Hematopoietic multipotent progenitor cell treated with erythropoietin and hydrocortisone succinate and interleukin-3 and kit ligand, for 4 days (in vitro differentiated cells): ENCODE measurements at places on chromosomes 7 and 10.
A peak's percentile ranks its signal among the peaks of the same experiment; 100 is the strongest.

- no peak for DNase-seq
These were observed 144.5 kb upstream of the POT1 start for GRCh38 chr7:125074141-125074540.

- peak; percentile 27 for DNase-seq
These were observed 94.3 kb upstream of the ADO start for GRCh38 chr10:62710182-62710581.

DNA sequence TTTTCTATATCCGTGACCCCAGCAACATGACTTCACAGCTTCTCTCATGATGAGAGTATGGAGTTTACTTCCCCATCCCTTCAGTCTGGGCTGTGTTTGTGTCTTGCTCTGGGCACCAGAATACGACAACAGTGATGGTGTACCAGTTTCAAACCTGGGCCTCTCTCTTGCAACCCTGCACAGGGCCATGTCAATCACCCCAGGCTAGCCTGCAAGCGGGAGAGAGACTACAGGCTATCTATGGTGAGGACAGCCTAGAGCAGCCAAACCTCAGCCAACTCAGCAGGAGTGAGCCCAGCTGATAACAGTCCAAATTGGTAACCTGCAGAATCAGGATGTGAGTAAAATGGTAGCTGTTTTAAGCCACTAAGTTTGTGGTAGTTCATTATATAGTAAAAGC lies 235.8 kb downstream of the CHCHD3 start:
- peak; percentile 33 for DNase-seq

- peak; percentile 47 for DNase-seq
These were observed 255.9 kb downstream of the USP6NL start for GRCh38 chr10:11355592-11355991.

GRCh38 chr10:6780008-6780677 lies 200.1 kb upstream of the PRKCQ start:
- DNase-seq, result no peak

- DNase-seq, result no peak
These were observed 112.7 kb upstream of the BTBD16 start for GRCh38 chr10:122158362-122158761.

GRCh38 chr10:1050145-1050544 lies 1.2 kb upstream of the IDI1 start:
- DNase-seq, result peak; percentile 78

DNA sequence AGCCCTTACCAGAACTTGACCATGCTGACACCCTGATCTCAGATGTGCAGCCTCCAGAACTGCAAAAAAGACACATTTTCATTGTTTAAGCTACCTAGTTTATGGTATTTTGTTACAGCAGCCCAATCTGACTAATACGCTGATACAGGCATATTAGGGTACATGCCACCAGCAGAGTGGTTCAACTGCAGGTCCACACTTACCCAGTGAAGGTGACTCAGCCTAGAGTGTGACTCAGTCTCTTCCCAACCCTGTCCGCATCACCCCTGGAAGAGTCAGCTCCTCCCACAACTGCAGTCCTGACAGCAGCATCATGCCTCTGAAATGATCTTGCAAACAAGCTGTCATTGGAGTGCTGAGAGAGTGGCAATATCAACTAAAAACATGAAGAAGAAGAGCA lies 30.8 kb upstream of the GOT1 start:
- no peak for DNase-seq

DNA sequence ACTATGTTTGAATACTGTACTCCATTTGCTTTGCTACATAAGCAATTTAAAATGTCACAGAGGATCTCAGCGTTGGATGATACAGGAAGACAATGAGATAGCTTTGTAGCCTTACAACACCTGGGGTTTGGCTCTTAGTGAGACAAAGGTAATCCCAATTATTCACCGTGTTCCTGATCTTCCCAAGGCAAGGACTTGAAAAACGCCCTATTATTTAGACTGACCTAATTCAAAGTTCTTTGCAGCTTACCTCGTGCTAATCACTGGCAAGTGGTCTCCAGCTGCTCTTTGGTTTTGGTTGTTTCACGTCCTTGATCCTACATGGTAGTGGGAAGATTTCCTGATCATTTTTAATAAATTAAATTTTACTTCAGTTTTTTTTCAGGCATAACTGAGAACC lies 23.0 kb upstream of the C7orf33 start:
- DNase-seq, result no peak

GRCh38 chr7:33921216-33921938 lies 16.0 kb downstream of the BMPER start:
- DNase-seq, result no peak

DNA sequence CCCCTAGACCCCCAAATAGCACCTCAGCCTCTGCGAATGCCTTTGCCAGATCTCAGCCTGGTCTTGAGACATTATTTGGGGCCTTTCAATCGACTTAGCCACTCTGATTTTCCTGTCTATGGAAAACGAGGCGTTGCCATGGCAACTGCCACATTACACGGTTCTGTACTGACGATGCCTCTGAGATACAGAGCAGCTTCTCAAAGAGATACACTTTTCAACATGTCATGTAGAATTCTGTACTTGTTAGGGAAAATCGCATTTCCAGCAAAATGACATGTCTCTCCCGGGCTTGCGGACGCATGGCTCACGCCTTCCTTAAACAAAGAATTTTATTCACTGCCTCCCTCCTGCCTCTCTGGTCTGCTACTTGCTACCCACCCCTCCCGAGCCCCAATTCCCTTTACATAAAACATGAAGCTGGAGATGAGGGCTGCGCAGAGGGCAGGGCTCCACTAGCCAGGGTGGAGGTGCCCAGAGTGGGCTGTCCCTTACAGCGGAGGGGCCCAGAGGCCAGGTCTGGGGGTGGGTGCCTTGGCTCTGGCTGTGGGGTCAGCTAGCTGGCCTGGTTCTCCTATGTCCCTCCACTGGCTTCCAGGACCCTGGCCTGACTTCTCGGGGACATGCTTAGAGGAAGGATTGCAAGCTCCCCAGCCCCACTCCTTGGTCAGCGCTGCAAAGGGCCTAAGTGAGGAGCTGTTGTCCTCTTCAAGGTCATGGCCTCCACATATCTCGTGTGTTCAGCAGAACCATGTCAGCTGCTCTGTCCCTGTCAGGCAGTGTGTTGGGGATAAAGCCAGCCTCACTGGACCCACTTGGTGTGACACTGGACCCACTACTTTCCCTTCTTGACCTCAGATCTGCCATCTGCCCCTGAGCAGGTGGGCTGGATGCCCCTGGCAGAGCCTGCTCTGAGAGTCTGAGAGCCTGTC lies 342.5 kb downstream of the RPS24 start:
- no peak for DNase-seq

DNA sequence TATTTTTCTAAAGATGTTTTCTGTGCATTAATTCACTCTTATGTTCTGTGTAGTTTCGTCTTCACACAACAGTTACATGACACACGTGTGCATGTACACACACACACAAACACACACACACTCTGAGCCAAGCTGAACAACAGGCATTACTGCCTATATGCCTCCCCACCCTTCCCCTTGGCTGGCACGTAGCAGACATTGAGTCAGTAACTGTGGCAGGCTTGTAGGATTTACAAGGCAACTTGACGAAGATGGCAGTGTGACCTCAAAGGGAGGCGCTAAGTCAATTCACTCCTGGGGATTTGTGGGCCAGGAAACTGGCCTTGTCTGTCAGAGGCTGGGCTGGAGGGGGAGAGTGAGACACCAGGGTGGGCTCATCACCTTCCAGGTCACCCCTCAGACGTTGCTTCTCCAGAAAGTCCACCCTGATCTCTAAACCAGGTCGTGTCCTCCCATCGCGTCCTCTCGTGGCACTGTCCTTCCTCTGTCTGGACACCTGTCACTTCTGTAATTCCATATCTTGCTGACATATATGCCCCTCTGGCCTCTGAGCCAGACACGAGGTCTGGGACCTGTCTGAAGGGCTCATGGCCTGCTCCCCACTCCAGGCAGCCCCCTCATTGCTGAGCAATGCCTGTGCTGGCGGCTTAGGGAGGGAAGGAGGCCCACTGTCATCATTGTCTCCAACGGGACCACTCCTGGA lies 41.1 kb upstream of the INPP5A start:
- no peak for DNase-seq

- DNase-seq, result no peak
These were observed 42.7 kb upstream of the PITRM1 start for GRCh38 chr10:3215153-3215775.
